A549 treated with DMSO at 1 μM for 4 hours (cell line): ENCODE measurements at places on chromosomes 7 and 10. TPM values are rescaled to one million over a fixed set of nuclear protein-coding genes. Genes with fewer than 3 reads are reported as not detected.

Gene PTPRN2
- 0.52 to 1.2 TPM (median 0.91 TPM) in 5 replicates for total RNA-seq

Gene KDM7A
- total RNA-seq: 2.6 to 3.8 TPM (median 3.4 TPM) in 5 replicates

Gene C10orf71
- total RNA-seq: not detected in 5 replicates

Gene PNLIPRP1
- total RNA-seq: not detected in 5 replicates

Gene TMEM213
- not detected in 5 replicates for total RNA-seq

Gene COPS6
- 169 to 186 TPM (median 179 TPM) in 5 replicates for total RNA-seq

Gene DPYSL4
- total RNA-seq: 16.6 to 19.3 TPM (median 17.7 TPM) in 5 replicates

Gene ADO
- total RNA-seq: 19.0 to 23.5 TPM (median 21.5 TPM) in 5 replicates

Gene HMX2
- 0.06 to 0.27 TPM (median 0.15 TPM) in 4 of 5 replicates, not detected in the other for total RNA-seq

Gene PSD
- total RNA-seq: 0.51 to 0.80 TPM (median 0.64 TPM) in 5 replicates

Gene AKR1C8
- total RNA-seq: 0.32 to 0.49 TPM in 2 of 5 replicates, not detected in the others

Gene HHEX
- 15.8 to 17.0 TPM (median 16.6 TPM) in 5 replicates for total RNA-seq

Gene GPR37
- total RNA-seq: 0.50 to 0.63 TPM (median 0.56 TPM) in 5 replicates

Gene PLPP4
- 0.13 TPM in 1 of 5 replicates, not detected in the others for total RNA-seq

Gene EGR2
- total RNA-seq: 0.26 to 0.86 TPM (median 0.36 TPM) in 5 replicates

Gene AMPH
- 0.05 to 0.09 TPM (median 0.05 TPM) in 4 of 5 replicates, not detected in the other for total RNA-seq

Gene PRLHR
- total RNA-seq: not detected in 5 replicates

Gene PRSS37
- not detected in 5 replicates for total RNA-seq

Gene ZEB1
- 8.7 to 12.7 TPM (median 11.2 TPM) in 5 replicates for total RNA-seq
